Left lobe of liver (tissue), 2 donors: ENCODE measurements at places on chromosomes 7 and 10. TPM values are rescaled to one million over a fixed set of nuclear protein-coding genes. Genes with fewer than 3 reads are reported as not detected.

- DNase-seq = no peak
Measured at GRCh38 chr10:66586073-66586472, 339.8 kb upstream of the LRRTM3 start.

DNA sequence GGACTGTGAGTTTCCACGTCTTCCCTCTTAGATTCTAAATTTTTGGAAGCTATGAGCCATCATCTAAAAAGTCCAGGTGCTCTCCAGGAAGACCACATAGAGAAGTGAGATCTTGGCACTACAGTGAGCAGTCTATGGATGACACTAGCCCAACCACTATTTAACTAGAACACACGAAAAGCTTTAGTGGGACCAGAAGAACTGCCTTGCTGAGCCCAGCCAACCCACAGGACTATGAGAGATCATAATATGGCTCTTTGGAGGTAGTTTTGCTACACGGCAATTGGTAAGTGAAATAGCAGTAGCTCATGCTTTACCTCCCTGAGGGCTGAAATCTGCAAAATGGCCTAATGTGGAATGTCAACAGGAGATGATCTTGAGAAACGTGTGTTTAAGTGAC is 68.8 kb downstream of the TMEM130 start:
- no peak for DNase-seq

DNA sequence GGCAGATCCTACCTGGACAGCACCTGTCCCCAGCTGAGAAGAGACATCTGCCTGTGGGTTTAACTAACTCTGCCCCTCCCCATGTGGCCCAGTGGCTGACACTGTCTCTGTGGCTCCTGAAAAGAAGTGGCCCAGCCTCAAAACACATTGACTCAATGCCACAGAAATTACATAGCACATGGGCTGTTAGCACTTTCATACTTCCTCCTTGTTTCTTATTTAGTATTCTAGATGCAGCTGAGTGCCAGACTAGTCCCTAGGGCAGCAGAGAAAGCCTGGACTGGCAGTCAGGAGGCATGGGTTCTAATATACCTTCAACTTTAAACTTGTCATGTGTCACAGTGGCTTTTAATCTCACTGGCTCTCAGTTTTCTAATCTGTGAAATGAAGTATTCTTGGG is 171.0 kb downstream of the TRIL start:
- DNase-seq = no peak

- no peak for DNase-seq
Measured at GRCh38 chr7:14761510-14762296, 140.8 kb downstream of the DGKB start.

DNA sequence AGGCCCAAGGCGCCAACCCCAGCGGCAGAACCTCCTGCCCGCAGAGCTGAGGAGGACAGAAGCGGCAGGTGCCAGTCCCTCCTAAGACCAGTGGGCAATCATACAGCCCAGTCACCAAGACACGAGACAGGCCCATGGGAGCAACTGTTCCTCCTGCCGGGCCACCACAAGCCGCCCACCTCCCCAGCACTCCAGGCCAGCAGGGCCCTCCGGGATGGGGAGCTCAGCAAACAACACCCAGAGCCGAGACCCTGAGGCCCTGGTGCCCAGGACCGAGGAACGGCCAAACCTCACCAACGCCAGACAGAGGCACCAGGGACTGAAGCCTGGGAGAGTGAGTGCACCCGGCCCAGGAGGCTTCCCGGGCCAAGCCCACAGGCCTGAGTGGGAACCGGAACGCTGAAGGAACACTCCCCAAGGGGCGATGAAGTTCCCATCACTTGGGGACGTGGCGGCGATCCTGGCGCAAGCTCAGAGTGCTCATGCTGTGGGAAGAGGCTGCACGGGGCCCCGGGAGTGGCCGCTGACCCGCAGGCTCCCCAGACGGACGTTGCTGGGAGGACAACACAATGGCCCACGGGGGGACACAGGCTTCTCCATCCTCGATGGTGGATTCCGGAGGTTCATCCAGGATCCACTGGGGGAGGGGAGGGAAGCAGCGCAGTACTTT is 35.1 kb downstream of the GPER1 start:
- DNase-seq = no peak

The CLDN4 gene
- 1.7 TPM for total RNA-seq

The ANKRD7 gene
- not detected for total RNA-seq
